Osteoblast (primary cell): ENCODE measurements at places on chromosomes 5 and 9.

- DNase-seq: no peak
Measured at GRCh38 chr5:88841212-88841611, 41.8 kb downstream of the MEF2C start.

GRCh38 chr5:57157131-57157530 is 16.7 kb upstream of the GPBP1 start:
- no peak for DNase-seq

DNA sequence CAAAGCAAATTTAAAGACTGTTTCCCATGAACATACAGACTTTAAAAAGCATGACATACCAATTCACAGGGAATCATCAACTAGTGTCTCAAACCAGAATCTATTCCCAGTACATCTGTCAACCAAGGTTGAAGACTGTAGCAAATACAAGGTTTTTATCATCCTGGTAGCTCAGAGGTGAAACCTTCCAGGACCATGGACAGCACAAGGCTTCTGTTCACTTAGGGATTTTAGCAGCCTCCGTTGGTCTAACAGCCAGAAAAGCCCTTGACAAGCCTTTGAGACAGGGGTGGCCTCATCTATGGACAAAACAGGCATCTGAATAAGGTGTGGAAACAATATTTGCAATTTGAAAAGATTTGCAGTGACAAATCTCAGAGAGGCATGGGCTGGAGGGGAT is 119.0 kb downstream of the TRIM32 start:
- no peak for DNase-seq

- no peak for DNase-seq
Measured at GRCh38 chr5:133727636-133728035, 115.3 kb upstream of the FSTL4 start.

DNA sequence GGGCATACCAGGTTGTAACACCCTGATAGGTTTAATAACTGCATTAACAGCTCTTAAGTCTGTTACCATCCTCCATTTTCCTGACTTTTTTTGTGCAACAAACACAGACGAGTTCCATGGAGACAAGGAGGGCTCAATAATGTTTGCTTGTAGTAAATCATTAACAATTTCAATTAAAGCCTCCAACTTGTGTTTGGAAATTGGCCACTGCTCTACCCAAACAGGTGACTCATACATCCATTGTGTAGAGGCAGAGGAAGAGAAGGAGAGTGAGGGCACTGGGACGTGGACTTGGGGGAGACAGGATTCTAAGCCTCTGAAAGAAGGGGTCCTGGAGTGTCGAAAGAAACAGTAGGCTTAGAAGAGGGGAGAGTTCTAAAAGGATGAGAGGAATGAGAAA is 213.6 kb upstream of the KCNN2 start:
- DNase-seq: no peak
